GM03348 (cell line): ENCODE measurements at places on chromosomes 4 and X.

DNA sequence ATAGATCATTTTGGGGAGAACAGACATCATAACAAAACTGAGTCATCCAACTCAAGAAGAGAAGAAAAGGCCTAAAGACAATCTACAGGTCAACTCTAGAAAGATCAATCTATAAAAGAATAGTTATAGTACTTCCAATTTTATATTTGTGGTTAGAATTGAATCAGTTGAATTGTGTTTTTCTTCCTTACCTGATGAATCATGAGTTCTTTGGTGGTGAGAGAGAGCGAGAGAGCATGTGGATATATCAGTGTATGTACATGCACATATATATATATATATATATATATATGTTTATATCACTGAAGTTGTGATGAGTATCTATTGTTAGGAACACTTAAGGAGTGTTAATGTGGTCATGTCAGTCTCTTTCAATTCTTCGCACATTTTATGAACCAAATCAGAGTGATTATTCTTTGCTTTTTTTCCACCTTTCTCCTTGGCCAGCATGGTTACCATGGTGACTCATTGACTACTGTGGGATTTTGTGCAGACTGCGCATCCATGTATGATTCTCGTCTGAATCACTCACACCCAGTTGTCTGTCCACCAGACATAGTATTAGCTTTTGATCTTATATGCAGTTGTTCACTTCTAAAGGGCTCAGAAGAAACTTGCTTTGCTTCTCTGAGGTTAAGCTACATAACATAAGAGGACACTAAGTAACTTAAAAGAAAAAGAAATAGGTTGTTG is 90.4 kb upstream of the RAB40AL start:
- peak; percentile 19 for DNase-seq

DNA sequence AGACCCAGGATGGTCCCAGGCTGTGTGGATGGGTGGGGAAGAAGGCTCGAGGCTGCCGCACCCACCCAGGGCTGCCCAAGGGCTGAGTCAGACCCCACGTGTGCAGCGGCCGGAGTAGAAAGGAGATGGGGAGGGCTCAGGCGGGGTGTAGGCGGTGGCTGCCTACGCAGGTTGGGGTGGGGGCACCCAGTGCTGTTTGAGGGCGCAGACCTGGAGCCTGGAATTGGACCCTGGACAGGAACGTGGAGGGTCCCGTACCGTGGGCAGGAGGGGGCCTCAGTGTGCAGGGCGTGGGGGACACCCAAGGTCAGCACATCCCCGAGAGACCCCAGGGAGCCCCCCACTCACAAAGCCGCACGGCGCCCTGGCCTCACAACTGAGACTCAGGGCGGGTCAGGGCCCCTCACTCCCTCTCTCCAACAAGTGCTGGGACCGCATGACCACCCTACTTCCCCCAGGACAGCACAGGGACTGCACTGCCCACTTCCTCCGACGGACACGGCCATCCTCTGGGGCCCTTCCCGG is 79.9 kb downstream of the FAM53A start:
- peak; percentile 54 for DNase-seq

GRCh38 chr4:24519649-24520048 is 64.7 kb downstream of the DHX15 start:
- DNase-seq = peak; percentile 36

GRCh38 chrX:42495139-42495538 is 282.8 kb downstream of the PPP1R2C start:
- no peak for DNase-seq

DNA sequence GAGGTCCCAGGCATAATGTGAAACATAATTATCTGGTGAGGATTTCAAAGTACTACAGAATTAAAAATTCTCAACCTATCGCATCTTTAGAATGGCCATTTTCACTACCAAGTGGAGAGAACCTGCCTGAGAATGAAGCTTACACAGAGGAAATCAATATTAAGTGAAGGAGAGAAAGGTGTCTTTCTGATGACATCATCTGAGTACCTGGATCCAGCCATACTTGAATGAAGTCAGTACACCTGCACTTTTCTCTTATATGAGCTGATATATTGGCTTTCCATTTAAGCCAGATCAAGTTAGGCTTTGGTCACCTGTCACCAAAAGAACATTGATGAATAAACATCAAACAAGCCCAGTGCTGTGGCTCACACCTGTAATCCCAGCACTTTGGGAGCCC is 118.9 kb upstream of the MED14 start:
- DNase-seq = no peak

DNA sequence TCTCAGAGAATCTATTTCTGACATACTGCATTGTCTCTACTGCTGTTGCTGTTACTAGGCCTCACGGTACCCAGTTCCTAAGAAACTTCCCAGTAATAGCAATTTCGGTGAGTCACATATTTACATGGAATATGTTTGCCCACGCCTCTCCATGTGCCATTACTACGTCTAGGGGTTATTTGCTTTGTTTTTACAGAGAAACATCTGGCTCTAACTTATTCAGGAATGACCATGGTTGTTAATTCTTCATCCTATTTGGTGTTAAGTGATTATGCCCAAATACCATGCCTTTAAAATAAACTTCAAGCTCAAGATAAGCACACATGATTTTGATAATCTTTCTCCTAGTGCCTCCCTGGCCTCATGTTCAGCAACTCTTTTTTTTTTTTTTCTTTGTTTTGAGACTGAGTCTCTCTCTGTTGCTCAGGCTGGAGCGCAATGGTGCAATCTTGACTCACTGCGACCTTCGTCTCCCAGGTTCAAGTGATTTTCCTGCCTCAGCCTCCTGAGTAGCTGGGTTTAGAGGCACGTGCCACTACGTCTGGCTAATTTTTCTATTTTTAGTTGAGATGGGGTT is 101.0 kb upstream of the HS3ST1 start:
- DNase-seq = no peak

GRCh38 chr4:47543331-47543730 is 58.3 kb downstream of the ATP10D start:
- DNase-seq = no peak

- DNase-seq = no peak
Observed at GRCh38 chr4:44532851-44533250, 84.2 kb upstream of the KCTD8 start.

DNA sequence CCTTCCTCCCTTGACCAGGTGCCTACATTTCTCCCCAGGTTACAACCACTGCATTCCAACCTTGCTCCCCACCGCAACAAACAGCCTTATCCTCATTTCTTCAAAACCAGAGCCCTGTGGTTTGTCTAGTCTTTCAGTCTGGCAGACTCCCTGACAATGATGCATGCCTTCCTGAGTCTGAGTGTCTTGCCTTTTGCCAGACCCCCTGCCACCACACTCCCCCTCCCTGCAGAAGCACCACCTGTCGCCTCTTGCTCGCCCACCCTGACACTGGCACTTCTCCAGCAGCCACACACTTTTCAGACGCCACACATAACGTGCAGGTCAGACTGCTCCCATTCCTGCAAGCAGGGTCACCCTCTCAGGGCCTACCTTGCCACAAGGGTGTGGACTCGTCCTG is 349.2 kb upstream of the NOCT start:
- DNase-seq = no peak

DNA sequence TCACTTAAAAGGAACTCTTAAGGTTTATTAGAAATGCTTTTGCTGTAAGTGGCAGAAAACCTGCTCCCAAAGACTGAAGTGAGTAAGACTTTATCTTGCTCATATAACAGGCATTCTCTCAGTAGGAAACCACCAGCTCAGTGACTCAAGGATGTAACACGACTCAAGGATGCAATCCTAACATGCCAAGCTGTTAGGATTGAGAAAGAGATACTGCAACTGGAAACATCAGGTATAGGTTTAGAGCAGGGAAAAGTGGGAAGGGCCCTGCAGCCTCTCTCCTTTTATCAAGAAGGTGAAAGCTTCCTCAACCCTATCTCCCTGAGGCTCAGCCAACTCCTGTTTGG is 11.9 kb upstream of the SLC9A7 start:
- peak; percentile 61 for DNase-seq

GRCh38 chrX:24963823-24964222 is 51.9 kb downstream of the ARX start:
- DNase-seq = no peak

DNA sequence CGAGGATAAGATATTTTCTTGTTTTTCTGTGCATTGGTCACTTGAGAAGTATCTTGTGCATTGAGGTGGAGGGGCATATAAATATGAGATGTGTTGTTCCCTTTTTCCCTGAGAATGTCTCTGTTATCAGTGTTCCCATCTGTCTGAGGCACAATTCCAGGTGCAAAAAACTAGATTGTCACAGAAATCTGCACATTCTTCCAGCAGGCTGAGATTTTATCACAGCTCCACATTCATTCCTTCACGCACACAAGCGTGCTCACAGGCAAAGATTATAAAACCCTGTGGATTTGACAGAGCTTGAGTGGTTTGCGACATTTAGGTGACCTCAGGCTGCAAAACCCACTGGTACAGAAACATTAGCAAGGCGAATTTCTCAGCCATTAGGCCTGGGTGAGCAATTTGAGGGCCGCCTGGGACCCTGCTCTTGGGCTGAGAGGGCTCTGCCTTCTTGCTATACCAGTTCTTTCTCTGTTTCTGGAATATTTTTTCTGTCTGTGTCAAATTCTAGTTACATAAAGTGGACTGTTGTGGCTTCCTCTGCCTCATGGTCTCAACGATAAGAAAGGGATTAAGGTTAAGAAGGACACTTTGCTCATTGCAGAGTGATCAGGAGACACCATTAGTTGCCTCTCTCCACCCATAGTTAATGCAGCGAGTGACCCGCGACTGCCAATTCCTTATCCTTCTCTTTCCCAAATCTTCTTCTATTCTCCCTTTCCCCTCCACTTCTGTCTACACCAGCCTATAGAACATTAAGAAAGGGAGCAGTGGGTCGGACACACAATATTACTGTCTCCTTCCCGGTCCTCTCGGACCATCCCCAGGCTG is 86.7 kb upstream of the C1QTNF7 start:
- no peak for DNase-seq

DNA sequence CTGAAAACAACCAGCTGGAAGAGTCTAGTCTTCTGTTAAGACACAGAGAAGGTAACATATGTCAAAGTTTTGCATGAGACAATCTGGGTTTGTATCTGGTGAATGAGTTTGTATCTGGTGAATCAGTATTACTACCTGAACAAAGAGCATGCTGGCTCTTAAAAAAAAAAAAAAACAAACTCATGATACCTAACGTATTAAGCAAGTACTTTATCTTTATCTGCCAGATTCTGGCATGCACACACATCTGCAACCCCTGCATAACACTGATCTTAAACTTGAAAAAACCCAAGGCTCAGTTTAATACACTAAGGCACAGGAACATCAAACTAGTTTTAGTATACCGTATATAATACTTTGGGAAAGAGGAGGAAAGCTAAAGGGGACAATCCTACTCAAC is 5.8 kb downstream of the YTHDC1 start:
- no peak for DNase-seq

- peak; percentile 78 for DNase-seq
Observed at GRCh38 chr4:3880615-3881120, 114.5 kb downstream of the ADRA2C start.

GRCh38 chr4:17613761-17614415 is 553 bp upstream of the MED28 start:
- DNase-seq = peak; percentile 71

DNA sequence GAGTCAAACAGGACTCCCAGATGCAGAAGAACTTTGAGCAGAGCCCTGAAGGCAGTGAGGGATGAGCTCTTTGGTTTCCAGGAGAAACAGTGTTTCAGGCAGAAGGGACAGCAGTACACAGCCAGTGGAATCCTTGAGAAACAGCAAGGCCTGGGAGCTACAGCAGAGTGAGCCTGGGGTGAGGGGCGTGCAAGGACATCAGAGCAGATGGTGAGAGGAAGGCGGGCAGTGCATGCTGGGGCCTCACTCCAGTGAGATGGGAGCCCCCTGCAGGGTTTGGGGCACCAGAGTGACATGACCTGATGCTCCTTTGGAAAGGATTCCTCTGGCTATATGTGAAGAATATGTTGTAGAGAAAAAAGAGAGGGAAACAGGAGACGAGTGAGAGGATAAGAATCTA is 98.1 kb upstream of the EGFL6 start:
- no peak for DNase-seq

DNA sequence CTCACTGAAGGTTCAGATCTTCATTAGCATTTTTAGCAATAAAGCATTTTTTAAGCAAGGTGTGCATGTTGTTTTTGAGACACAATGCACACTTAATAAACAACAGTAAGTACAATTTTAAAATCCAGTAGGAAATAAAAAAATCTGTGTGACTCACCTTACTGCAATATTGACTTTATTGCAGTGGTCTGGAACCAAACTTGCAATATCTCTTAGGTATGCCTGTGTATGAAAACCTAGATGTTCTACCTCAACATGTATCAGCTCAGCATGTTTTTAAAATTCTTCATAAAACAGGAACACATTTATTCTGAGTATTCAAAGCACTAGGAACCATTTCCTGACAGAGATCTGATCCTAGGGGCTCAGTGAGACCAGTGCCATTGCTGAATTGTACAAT is 26.7 kb downstream of the NR0B1 start:
- DNase-seq = no peak

- no peak for DNase-seq
Observed at GRCh38 chr4:147843162-147843561, 111.3 kb downstream of the ARHGAP10 start.

DNA sequence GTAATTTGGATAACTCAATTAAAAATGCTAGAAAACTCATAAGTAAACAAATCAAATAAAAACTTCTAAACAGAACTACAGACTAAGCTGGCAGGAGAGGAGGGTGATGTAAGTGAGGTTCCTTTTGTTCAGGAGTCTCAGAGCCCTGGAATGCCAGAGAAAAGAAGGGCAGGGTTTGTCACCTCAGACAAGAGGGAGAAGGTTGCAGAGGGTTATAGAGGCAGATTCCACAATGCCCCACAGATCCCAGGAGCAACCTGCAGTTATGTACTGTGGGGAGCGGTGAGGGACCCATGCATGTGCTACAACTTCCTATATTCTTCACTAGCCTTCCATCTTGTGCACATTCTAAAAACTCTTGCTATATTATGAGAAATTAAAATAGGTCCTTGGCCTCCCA is 129.7 kb downstream of the CFAP299 start:
- no peak for DNase-seq
